ENCODE measurements at places on chromosomes 1 and 21. TPM values are rescaled to one million over a fixed set of nuclear protein-coding genes. Genes with fewer than 3 reads are reported as not detected.

GRCh38 chr1:55718758-55719671 is 503.9 kb upstream of the USP24 start:
- DNase-seq: peak; percentile 27
- H3K36me3 ChIP-seq: no peaks in the 10 kb centered on the region
- no peak overlapping the region for H3K4me3 ChIP-seq
- H3K4me1 ChIP-seq: peaks cover 5% of the 10 kb centered on the region

GRCh38 chr1:53060579-53060978 is 1.4 kb upstream of the PODN start:
- no peak overlapping the region for H3K4me3 ChIP-seq
- H3K27ac ChIP-seq: peak overlapping the region; percentile 78
- peaks cover 20% of the 10 kb centered on the region for H3K4me1 ChIP-seq
- H3K27me3 ChIP-seq: peaks cover 30% of the 10 kb centered on the region
- no peak for DNase-seq

The PDZK1IP1 gene
- 292 TPM for total RNA-seq

The MKNK1 gene
- total RNA-seq: 43.7 TPM

DNA sequence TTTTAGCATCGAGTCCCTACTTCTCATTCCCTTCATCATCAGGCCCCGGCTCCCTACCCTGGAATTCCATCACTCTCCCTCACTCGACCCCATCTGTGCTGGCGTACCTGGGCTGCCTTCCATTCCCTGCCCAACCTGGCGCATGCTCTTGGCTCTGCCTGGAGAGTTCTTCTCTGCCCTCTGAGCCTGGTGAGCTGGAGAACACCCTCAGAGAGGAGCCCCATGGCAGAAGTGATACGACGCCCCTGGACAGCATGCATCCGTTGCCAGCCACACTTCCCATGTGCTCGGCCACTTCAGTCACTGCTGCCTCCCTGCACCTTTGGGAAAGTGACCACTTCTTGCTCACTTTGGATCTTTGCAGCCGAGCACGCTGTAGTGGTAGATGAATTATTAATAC is 30.1 kb downstream of the OLFML2B start:
- H3K36me3 ChIP-seq: no peaks in the 10 kb centered on the region
- no peaks in the 10 kb centered on the region for H3K27me3 ChIP-seq
- H3K4me1 ChIP-seq: no peaks in the 10 kb centered on the region
- no peak overlapping the region for H3K27ac ChIP-seq
- no peak overlapping the region for H3K4me3 ChIP-seq

DNA sequence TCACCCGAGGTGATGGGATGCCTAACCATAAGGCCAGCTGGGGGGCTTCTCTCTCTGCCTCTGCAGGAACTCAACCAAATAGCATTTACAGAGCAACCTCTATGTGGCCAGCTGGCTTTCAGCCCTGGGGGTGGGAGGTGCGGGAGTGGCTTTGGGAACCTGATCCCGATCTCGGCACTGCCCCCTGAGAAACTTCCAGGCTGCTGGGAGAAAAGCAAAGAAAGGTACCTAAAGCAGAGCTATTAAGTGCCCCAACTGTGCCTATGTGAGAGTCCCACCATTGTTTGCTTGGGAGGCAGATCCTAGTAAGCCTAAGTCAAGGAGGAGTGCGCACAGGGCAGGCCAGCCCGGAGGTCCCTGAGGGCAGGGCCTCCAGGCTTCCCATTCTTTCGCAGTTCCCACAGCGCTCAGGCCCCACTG is 7.0 kb downstream of the KRTCAP2 start:
- no peaks in the 10 kb centered on the region for H3K27me3 ChIP-seq
- peak overlapping the region; percentile 72 for H3K27ac ChIP-seq
- H3K4me3 ChIP-seq: no peak overlapping the region
- H3K36me3 ChIP-seq: peaks cover 25% of the 10 kb centered on the region
- DNase-seq: peak; percentile 28

DNA sequence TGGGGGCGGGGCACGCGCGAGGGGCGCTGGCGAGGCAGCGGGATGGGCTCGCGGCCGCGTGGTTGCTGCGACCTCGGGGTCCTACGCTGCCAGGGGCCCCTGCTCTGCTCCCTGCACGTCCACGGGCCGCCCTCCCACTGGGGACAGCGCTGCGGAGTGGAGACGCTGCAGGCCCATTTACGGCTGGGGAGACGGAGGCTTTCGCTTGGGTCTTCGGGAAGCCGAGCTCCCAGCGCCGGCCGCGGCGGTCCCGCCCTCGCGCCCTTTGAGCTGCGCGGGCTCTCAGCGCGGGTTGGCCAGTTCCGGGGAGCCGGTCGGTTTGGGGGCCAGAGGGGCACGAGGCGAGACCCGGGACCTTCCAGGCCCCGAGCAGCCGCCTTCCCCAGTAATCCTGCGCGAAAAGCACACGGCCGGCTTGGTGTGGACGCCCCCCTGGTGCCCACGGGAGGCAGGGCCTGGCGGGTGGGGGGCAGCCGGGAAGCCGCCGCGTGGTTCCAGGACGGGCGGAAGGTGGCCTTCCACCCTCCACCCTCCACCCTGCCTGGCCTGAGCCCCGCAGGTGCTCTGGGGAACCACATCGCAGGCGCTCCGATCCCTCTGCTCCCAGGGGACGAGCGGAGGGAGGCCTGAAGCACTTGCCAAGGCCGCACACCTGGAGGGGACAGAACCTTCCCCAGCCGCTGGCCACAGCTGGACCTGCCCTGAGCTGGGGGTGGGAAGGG is 570 bp upstream of the PEX10 start:
- H3K27ac ChIP-seq: peak overlapping the region; percentile 81
- H3K4me1 ChIP-seq: peaks cover 53% of the 10 kb centered on the region
- peak overlapping the region; percentile 92 for H3K4me3 ChIP-seq

The CA6 gene
- not detected for total RNA-seq

DNA sequence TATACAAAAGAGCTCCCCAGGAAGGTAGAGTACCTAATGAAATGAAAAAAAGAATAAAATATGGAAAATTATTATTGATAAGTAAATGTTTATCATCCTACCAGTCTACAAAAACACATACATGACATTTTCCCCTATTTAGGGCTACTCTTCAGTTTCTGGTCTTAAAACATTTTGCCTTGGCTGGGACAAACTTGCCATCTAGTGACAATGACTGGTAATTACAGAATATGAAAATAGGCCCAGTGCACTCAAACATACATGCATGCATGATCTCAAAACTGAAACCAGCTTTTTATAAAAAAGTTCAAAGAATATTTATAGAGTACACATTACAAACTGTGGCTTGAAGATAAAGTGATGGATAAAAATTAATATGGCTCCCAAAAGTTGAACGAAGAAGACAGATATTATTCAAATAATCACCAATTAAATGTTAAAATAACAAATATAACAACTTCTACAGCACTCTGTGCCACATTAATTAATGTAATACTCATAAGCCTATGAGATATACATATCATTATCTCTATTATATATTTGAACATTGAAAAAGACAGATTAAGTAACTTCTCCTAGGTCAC is 10.5 kb upstream of the RNPC3 start:
- peak; percentile 70 for DNase-seq
- no peak overlapping the region for H3K27ac ChIP-seq
- no peaks in the 10 kb centered on the region for H3K36me3 ChIP-seq
- no peaks in the 10 kb centered on the region for H3K4me1 ChIP-seq
- H3K4me3 ChIP-seq: no peak overlapping the region
- H3K27me3 ChIP-seq: no peaks in the 10 kb centered on the region

GRCh38 chr21:46269466-46269865 is 15.9 kb downstream of the MCM3AP start:
- DNase-seq: no peak
- no peak overlapping the region for H3K4me3 ChIP-seq
- peaks cover 90% of the 10 kb centered on the region for H3K36me3 ChIP-seq
- no peaks in the 10 kb centered on the region for H3K27me3 ChIP-seq

- H3K4me1 ChIP-seq: no peaks in the 10 kb centered on the region
- H3K27me3 ChIP-seq: no peaks in the 10 kb centered on the region
- no peak overlapping the region for H3K4me3 ChIP-seq
- H3K27ac ChIP-seq: no peak overlapping the region
- H3K36me3 ChIP-seq: peaks cover 98% of the 10 kb centered on the region
Observed at GRCh38 chr1:39310691-39311090, 106.2 kb downstream of the MACF1 start.

GRCh38 chr1:118659646-118660045 is 328.5 kb downstream of the TBX15 start:
- H3K36me3 ChIP-seq: no peaks in the 10 kb centered on the region
- H3K4me3 ChIP-seq: no peak overlapping the region
- no peaks in the 10 kb centered on the region for H3K27me3 ChIP-seq
- no peak overlapping the region for H3K27ac ChIP-seq
- no peaks in the 10 kb centered on the region for H3K4me1 ChIP-seq

- no peaks in the 10 kb centered on the region for H3K27me3 ChIP-seq
- no peak overlapping the region for H3K4me3 ChIP-seq
- H3K36me3 ChIP-seq: no peaks in the 10 kb centered on the region
- peak overlapping the region; percentile 95 for H3K27ac ChIP-seq
- no peak for DNase-seq
Observed at GRCh38 chr21:28885853-28886177, 106.9 kb downstream of the LTN1 start.

GRCh38 chr1:31787261-31787660 is 23.1 kb upstream of the ADGRB2 start:
- H3K4me1 ChIP-seq: peaks cover 4% of the 10 kb centered on the region
- no peak overlapping the region for H3K4me3 ChIP-seq
- no peak for DNase-seq

DNA sequence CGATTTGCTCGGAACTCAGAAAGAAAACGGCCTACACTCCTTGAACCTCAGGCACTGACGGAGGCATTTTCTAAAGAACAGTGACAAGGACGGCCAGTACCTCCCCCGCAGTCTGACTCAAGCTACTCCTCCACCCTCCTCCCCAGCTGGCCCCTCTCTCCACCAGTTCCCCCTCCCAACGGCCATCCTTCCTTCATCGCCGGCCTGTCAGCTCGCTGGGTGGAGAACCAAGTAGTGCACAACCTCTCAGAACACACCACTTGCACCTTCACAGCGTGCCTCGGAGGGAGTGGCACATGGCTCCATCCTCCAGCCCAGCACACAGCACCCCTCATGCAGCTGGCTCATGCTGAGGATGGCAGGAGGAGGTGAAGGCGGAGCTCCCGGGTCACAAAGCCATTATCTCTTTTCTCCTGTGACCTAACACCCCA is 58.8 kb downstream of the TOR1AIP2 start:
- H3K36me3 ChIP-seq: no peaks in the 10 kb centered on the region
- no peak overlapping the region for H3K4me3 ChIP-seq
- DNase-seq: no peak
- H3K27me3 ChIP-seq: no peaks in the 10 kb centered on the region
- peaks cover 19% of the 10 kb centered on the region for H3K4me1 ChIP-seq

DNA sequence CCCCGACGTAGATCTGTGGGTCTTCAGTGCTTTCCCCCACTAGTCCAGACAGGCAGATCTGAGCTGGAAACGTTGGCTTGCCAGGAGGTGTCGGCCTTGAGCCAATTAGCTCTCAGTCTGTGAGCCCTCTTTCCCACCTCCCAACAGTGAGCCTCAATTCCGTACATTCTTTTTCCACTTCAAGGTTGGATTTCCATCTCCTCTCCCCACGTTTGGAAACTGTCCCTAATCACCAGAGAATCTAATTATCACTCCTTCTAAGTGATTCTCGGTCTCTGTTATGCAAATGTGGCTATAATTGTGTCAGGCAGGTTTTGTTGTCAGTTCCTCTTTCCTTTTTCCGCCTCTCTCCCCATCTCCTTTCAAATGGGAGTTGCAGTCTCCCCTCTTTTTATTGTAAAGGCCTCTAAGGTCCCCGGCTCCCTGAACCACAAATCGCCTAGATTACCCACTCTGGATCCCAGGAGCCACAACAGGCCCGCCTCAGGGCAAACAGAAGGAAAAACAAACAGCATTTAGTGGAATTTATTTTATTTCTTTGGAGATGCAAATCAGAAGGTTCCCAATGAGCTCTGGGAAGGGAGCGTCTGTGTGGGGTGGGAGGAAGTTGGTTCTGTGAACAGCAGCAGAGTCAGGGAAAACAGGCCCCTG is 29.4 kb upstream of the LRRN2 start:
- H3K36me3 ChIP-seq: no peaks in the 10 kb centered on the region
- H3K4me1 ChIP-seq: no peaks in the 10 kb centered on the region
- no peak overlapping the region for H3K4me3 ChIP-seq

GRCh38 chr1:96256130-96256790 is 465.3 kb upstream of the PTBP2 start:
- H3K27ac ChIP-seq: no peak overlapping the region
- H3K27me3 ChIP-seq: no peaks in the 10 kb centered on the region
- no peaks in the 10 kb centered on the region for H3K36me3 ChIP-seq
- no peak overlapping the region for H3K4me3 ChIP-seq
- H3K4me1 ChIP-seq: no peaks in the 10 kb centered on the region

GRCh38 chr1:54931275-54931840 is 44.4 kb upstream of the DHCR24 start:
- no peaks in the 10 kb centered on the region for H3K4me1 ChIP-seq
- H3K4me3 ChIP-seq: no peak overlapping the region
- DNase-seq: no peak
- no peak overlapping the region for H3K27ac ChIP-seq
- no peaks in the 10 kb centered on the region for H3K27me3 ChIP-seq

- no peak overlapping the region for H3K4me3 ChIP-seq
- no peak overlapping the region for H3K27ac ChIP-seq
- no peak for DNase-seq
- peaks cover 50% of the 10 kb centered on the region for H3K4me1 ChIP-seq
Observed at GRCh38 chr1:19205845-19206244, 4.2 kb downstream of the UBR4 start.

- no peak overlapping the region for H3K4me3 ChIP-seq
- H3K27me3 ChIP-seq: no peaks in the 10 kb centered on the region
- no peaks in the 10 kb centered on the region for H3K36me3 ChIP-seq
- no peak overlapping the region for H3K27ac ChIP-seq
- no peaks in the 10 kb centered on the region for H3K4me1 ChIP-seq
Observed at GRCh38 chr1:91427741-91428140, 23.1 kb upstream of the HFM1 start.

- H3K4me1 ChIP-seq: peaks cover 21% of the 10 kb centered on the region
- H3K27me3 ChIP-seq: peaks cover 35% of the 10 kb centered on the region
- peak overlapping the region; percentile 56 for H3K27ac ChIP-seq
- H3K36me3 ChIP-seq: no peaks in the 10 kb centered on the region
- H3K4me3 ChIP-seq: peak overlapping the region; percentile 51
Observed at GRCh38 chr1:218164111-218164929, 120.8 kb upstream of the RRP15 start.

DNA sequence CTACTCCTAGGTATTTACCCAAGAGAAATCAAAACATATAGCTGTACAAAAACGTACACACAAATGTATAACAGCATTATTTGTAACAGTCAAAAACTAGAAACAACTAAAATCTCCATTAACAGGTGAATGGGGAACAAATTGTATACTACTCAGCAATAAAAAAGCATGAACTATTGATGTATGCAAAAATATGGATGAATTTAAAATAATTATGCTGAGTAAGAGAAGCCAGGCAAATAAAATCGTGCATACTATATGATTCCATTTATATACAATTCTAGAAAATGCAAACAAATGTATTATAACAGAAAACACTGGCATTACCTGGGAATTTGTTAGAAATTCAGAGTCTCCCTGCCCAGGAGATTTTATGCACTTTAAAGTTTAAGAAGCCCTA is 150.1 kb downstream of the GDAP2 start:
- H3K36me3 ChIP-seq: no peaks in the 10 kb centered on the region
- no peaks in the 10 kb centered on the region for H3K27me3 ChIP-seq
- no peak overlapping the region for H3K4me3 ChIP-seq
- no peaks in the 10 kb centered on the region for H3K4me1 ChIP-seq
- DNase-seq: no peak
